ENCODE measurements at places on chromosomes 7 and 10.

- no peak for DNase-seq
Observed at GRCh38 chr7:51352174-51353100, 35.8 kb upstream of the COBL start.

DNA sequence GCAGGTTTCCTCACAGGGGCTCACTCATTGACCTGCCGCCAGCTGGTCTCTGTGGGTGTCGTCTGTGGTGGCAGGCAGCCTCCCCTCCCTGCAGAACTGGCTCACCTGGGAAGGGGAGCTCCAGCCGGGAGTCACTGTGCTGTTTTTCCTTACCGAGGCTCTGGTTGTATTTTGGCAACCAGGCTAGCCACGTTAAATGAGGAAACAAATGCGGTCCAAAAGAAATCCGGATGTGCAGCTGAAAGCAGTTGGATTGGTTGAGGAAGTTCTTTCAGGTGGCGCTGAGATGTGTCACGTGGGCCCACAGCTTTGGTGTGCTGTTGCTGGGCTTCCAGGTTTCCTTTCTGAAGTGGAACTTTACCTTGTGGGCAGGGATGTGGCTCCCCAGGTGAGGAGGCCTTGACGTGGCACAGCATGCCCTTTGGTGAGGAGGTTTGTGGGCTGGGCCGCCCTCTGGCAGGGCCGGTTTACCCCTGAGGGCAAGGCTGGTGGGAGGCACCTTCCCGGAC lies 14.2 kb downstream of the MTURN start:
- DNase-seq, result no peak

DNA sequence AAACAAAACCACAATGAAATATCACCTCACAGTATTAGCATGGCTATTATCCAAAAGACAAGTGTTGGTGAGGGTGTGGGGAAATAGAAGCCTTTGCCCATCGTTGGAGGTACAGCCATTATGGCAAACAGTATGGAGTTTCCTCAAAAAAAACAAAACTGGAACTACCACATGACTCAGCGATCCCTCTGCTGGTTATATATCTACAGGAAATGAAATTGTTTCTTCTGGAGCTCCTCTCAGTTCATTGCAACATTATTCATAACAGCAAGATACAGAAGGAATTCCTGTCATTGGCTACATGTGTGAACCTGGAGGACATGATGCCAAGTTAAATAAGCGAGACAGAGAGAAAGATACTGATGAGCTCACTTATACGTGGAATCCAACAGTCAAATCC lies 2.4 kb upstream of the UBE3C start:
- DNase-seq, result no peak

GRCh38 chr7:27229448-27229847 lies 13.2 kb upstream of the EVX1 start:
- no peak for DNase-seq

DNA sequence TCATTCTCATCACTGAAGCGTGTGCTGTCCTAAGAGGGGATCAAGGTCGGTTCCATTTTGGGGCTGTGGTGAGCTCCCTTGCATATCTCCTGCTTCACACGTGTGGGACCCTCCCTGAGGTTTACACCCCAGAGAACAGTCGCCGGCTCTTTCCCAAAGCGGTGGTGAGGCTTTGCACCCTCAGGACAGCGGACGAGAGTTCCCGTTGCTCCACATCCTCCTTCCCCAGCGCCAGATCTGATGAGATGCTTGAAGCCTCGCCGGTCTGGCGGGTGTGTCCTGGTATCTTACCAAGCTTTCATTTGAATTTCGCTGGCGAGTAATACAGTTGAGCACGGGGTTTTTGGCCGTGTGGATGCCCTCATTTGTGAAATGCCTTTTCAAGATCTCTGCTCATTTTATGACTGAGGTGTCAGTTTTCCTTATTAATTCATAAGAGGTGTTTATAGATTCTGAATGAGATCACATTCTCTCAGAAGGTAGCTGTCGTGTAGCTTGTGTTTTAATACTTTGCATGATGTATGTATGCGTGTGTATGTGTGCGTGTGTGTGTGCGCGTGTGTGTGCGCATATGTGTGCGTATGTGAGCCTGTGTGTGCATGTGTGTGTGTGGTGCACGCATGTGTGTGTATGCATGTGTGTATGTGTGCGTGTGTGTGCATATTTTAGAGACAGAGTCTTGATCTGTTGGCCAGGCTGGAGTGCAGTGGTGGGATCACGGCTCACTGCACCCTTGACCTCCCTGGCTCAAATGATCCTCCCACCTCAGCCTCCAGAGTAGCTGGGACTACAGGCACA lies 30.7 kb downstream of the ELFN1 start:
- no peak for DNase-seq

- no peak for DNase-seq
Observed at GRCh38 chr7:30575910-30576309, 18.8 kb upstream of the GARS1 start.

- DNase-seq, result no peak
Observed at GRCh38 chr10:47357911-47358310, 9.7 kb downstream of the RBP3 start.

GRCh38 chr7:155252444-155252887 lies 45.2 kb upstream of the INSIG1 start:
- DNase-seq, result no peak

- no peak for DNase-seq
Observed at GRCh38 chr7:148192491-148192890, 398.1 kb upstream of the C7orf33 start.

- no peak for DNase-seq
Observed at GRCh38 chr7:117950601-117951260, 77.5 kb upstream of the CTTNBP2 start.

GRCh38 chr7:138825049-138825721 lies 27.2 kb upstream of the ATP6V0A4 start:
- no peak for DNase-seq

- no peak for DNase-seq
Observed at GRCh38 chr7:29243910-29244655, 49.5 kb downstream of the CHN2 start.

- DNase-seq, result no peak
Observed at GRCh38 chr7:31640381-31640780, 46.6 kb upstream of the PPP1R17 start.

- no peak for DNase-seq
Observed at GRCh38 chr7:121879544-121879943, 6.6 kb downstream of the PTPRZ1 start.

DNA sequence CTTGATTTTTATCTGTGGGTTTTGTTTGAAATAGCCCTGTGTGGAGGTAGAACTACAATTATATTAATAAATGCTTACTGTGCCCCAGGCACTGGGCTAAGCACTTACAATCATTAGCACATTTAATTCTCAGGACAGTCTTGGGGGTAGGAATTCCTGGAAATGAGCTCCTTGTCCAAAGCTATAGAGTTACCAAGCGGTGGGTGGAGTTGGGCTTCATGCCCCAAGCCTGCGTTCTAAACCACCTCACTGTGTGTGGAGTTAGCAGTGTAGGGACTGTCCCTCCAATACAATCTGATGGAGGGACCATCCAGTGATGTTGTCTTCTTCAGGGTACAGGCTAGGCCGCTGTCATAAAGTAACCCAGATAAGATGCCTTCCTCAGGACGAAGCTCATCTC lies 49.7 kb downstream of the PALD1 start:
- DNase-seq, result no peak

- no peak for DNase-seq
Observed at GRCh38 chr10:102649797-102650654, 5.7 kb downstream of the TRIM8 start.

- DNase-seq, result no peak
Observed at GRCh38 chr7:915291-916218, 38.9 kb downstream of the ADAP1 start.

GRCh38 chr10:62498271-62498670 lies 124.1 kb downstream of the ZNF365 start:
- DNase-seq, result no peak

- DNase-seq, result no peak
Observed at GRCh38 chr7:142908921-142909890, 23.7 kb upstream of the TRPV6 start.

- DNase-seq, result no peak
Observed at GRCh38 chr10:127418536-127419168, 130.5 kb upstream of the NPS start.

DNA sequence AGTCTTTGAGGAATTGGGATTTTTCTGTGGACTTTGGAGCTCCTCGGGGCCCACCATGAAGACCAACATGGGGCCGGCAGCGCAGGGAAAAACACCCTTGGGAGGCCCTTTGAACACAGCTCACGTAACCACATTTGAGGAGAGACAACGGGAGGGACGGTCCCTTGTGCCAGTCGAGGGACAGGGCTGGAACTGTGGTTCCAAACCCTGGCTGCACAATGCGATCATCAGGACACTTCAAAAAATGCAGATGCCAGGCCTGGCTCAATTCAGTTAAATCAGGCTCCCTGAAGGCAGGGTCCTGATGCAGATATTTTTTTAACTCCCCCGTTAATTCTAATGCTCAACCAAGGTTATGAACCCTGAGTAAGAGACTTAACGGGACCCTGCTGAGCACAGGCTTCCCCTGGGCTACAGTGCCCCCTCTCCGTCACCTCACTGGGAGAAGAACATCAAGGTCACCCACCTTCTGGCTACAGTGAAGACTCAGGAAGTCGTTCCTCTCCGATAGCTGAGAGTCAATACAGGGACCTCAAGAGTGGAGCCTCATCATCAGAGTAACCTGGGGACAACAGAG lies 30.4 kb downstream of the LYZL1 start:
- DNase-seq, result no peak

DNA sequence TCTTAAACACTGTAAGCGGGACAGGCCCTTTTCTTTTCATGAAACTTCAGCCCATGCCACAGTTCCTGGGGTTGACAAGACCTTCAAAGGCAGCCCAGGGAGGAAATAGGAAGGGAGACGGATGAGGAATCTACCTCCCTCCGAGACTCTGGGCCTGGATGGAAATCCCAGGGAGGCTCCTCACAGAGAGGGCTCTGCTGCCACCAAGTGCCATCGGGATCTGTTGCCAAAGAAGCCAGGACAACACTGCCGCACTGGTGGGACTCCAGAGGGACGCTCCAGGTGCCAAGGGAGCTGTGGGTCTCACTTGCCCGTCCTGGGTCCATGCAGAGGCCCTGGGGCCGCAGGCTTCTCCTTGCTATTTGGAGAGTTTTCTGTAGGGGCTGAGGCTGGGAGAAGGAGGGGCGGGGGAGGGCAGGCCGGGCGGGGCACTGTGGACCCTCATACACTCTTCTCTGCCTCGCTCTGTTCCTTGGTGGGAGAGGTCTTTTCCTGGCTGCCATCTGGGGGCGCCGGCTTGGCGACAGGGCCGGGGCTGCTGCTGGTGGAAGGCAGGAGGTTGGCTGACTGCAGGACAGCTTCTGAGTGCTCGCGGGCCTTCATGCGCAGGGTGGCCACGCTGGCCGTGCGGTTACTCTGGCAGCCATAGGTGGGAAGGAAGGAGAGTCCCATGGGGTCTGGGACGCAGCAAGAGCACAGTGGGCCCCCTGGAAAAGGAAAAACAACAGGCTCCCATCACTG lies 30.0 kb downstream of the DRGX start:
- no peak for DNase-seq

GRCh38 chr7:14069961-14070360 lies 80.5 kb upstream of the ETV1 start:
- no peak for DNase-seq
